ENCODE measurements at places on chromosomes 4 and X.

DNA sequence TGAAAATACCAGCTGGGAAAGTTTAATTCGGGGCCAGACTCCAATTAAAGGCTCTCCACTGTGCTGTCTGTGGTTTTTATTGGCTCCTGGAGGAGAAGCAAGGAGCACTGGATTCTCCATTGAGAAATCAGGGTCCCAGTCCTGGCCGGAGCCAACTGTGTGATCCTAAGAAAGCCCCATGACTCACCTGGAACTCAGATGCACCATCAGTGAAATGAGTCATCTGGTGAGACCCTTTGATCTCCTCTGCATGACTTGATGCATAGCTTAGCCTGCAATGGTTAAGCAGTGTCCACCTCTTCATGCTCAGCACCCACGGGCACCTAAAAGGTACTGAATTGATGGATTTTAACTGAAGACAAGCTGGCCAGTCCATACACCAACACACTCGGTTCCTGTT, 119.2 kb upstream of the VCX3B start:
- H3K36me3 ChIP-seq: no peaks in the 10 kb centered on the region
- no peaks in the 10 kb centered on the region for H3K4me1 ChIP-seq
- H3K4me3 ChIP-seq: no peak overlapping the region
- no peak for DNase-seq

DNA sequence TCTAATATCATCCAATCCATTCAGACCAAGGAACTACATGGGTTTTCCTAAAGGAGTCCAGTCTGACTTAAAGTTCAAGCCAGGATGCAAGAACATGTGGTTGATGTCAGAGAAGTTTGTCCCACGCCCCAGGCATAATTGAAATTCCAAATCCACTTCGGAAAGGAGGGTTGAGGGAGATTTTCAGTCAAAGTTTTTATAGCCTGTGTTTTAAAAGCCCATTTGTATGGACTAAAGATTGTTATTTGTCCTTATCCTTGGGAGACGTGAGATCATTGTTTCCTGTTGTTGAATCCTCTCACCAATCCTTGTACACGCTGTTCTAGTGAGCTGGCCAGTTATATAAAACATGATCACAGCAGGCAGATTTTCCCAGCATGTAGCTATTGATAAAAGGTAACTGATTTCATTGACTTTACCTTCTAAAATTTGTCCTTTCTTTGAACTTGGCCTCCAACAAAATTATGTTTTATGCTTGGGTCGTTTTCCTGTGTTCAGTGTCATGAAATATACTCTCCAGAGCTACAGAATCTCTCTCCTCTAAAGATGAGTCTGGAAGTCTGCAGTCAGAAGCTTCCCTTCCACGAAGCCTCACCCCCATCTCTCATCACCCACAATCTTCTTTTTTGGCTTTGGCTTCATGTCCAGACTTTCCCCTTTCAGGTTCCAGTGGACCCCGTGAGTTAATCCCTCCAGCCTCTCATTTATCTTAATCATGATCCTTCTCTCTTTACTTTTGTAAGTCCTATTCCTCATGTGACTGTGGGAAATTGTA, 92.9 kb downstream of the ATP10D start:
- H3K27ac ChIP-seq: peak overlapping the region; percentile 61
- H3K4me3 ChIP-seq: no peak overlapping the region
- H3K27me3 ChIP-seq: no peaks in the 10 kb centered on the region
- H3K4me1 ChIP-seq: no peaks in the 10 kb centered on the region

DNA sequence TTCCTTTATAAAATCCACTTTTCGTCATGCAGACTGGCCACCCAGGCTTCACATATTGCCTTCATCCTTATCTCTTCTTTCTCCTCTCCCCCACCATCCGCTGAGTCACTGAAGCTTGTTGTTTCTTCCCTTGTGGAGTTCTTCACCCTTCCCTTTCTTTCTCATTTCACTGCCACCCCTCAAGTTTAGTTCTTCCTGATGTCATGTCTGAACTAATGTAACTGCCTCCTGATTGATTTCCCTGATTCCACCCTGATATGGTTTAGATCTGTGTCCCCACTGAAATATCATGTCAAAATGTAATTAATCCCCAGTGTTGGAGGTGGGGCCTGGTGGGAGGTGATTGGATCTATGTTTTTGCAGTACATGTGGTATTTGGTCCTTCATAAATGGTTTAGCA, 151.4 kb downstream of the CPEB2 start:
- no peaks in the 10 kb centered on the region for H3K27me3 ChIP-seq
- peaks cover 17% of the 10 kb centered on the region for H3K4me1 ChIP-seq
- H3K27ac ChIP-seq: no peak overlapping the region

- H3K27ac ChIP-seq: no peak overlapping the region
- peaks cover 41% of the 10 kb centered on the region for H3K36me3 ChIP-seq
- DNase-seq: no peak
- no peaks in the 10 kb centered on the region for H3K27me3 ChIP-seq
Measured at GRCh38 chr4:108635070-108635655, 14.8 kb downstream of the RPL34 start.

DNA sequence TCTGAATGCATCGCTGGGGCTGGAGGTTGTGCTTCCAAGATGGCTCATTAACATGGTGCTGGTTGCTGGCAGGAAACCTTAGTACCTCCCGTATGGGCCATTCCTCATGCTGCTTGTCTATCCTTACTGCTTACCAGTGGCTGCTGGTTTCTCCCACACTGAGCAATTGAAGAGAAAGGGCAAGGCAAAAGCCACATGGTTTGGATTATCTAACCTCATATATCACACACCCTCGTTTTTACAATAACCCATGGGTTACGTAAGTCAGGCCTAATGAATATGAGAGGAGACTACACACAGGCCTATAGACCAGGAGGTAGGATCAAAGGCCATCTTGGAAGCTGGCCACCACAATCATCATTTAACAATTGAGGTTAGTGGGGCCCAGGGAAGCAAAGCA, 141.8 kb upstream of the EDNRA start:
- no peaks in the 10 kb centered on the region for H3K4me1 ChIP-seq
- H3K4me3 ChIP-seq: no peak overlapping the region
- no peaks in the 10 kb centered on the region for H3K36me3 ChIP-seq
- H3K27ac ChIP-seq: no peak overlapping the region
- no peak for DNase-seq
- no peaks in the 10 kb centered on the region for H3K27me3 ChIP-seq

DNA sequence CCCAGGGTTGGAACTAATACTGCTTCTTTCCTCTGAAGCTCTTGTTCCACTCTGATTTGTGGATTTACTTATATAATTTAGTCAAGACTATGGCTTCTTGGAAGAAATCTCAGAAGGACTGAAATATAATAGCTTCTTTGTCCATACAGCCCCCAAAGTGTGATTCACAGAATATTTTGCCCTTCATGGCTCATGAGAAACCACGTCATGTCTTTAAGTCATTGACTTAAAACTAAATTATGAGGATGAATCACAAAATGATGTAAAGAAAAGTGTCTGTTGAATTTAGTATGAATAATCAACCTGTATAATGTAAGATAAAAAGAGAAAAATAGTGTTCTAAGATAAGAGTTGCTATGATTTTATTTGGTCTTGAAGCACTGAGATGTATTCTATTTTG, 43.3 kb upstream of the AGA start:
- H3K27ac ChIP-seq: no peak overlapping the region
- no peaks in the 10 kb centered on the region for H3K27me3 ChIP-seq
- no peak overlapping the region for H3K4me3 ChIP-seq
- no peaks in the 10 kb centered on the region for H3K36me3 ChIP-seq
- H3K4me1 ChIP-seq: no peaks in the 10 kb centered on the region

- H3K4me1 ChIP-seq: no peaks in the 10 kb centered on the region
- H3K36me3 ChIP-seq: no peaks in the 10 kb centered on the region
- DNase-seq: no peak
- H3K27ac ChIP-seq: no peak overlapping the region
- no peaks in the 10 kb centered on the region for H3K27me3 ChIP-seq
- no peak overlapping the region for H3K4me3 ChIP-seq
Measured at GRCh38 chrX:120781403-120781802, 94.3 kb downstream of the CT47B1 start.

GRCh38 chrX:34401411-34401810, 255.7 kb downstream of the TMEM47 start:
- no peaks in the 10 kb centered on the region for H3K27me3 ChIP-seq
- no peak overlapping the region for H3K27ac ChIP-seq
- no peak overlapping the region for H3K4me3 ChIP-seq
- no peaks in the 10 kb centered on the region for H3K36me3 ChIP-seq

GRCh38 chrX:7351926-7352325, 204.0 kb upstream of the PUDP start:
- H3K4me3 ChIP-seq: no peak overlapping the region
- no peaks in the 10 kb centered on the region for H3K27me3 ChIP-seq
- no peaks in the 10 kb centered on the region for H3K36me3 ChIP-seq
- H3K4me1 ChIP-seq: no peaks in the 10 kb centered on the region
- no peak for DNase-seq

DNA sequence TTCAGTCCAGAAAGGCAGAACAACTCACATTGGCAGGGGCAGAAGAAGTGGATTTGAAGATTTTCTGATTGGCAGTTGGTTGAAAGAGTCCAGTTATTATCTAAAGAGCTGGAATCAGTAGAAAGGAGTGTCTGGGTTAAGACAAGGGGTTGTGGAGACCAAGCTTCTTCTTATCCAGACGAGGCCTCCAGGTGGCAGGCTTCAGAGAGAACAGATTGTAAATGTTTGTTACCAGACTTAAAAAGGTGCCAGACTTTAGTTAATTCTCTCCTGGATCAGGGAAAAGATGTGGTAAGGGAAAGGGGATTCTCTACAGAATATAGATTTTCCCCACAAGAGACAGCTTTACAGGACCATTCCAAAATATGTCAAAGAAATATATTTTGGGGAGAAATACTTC, 36.7 kb upstream of the TLR3 start:
- no peak overlapping the region for H3K27ac ChIP-seq
- H3K4me3 ChIP-seq: no peak overlapping the region
- H3K36me3 ChIP-seq: no peaks in the 10 kb centered on the region

DNA sequence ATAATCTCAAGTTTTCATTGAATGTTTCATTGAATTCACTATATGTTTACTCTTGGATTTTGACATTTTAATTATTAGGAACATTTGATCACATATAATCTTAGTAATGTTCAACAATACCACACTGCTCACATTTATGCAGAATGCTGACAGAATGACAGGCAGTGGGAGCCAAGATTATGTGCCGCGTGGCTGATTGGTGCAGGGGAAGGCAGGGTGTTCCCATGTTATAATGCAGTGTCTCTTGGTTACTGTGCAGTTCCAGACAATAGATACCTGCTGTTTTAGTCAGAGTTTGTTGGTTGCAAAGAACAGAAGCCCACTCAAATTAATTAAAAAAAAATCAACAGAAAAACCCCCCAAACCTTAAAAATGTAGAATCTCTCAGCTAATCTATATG, 33.0 kb downstream of the FHIP1A start:
- no peak overlapping the region for H3K4me3 ChIP-seq
- H3K4me1 ChIP-seq: peaks cover 4% of the 10 kb centered on the region
- no peak for DNase-seq
- no peak overlapping the region for H3K27ac ChIP-seq
- H3K36me3 ChIP-seq: no peaks in the 10 kb centered on the region

DNA sequence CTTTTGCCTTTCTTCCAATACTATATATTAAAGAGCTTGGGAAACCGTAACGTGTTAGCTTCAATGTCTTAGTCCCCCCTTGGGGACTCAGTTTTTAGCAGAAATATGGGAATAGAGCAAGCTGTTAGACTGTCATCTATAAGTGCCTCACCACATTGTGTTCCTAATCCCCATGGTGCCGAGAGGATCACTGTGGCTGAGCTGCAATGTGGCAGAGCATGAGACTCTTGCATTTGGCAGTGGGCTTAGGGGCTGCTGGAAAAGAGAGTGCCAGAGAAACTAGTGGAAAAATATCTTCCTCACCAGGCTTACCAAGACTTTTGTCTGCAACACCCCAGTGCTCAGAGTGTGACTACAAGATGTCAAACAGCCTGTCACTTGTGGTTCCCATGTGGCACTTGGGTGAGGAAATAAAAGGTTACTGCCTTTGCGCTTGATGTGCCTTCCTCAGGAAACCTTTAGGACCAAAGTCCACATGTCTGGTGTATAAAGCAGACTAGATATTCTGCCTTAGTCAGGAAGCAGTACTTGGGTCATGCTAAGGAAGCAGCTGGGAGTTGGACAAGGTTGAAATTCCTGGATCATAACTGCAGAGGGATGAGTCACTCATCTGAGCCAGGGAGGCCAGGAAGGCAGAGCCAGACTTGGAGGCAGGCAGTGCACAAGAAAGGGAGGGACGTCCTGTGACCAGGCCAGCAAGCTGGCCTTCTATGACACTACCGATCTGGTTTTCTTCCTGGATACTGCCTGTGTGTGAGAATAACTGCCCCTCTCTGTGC, 9.7 kb upstream of the MAGEA4 start:
- peaks cover 10% of the 10 kb centered on the region for H3K4me1 ChIP-seq
- no peak overlapping the region for H3K27ac ChIP-seq
- no peaks in the 10 kb centered on the region for H3K27me3 ChIP-seq
- no peak for DNase-seq
- H3K36me3 ChIP-seq: no peaks in the 10 kb centered on the region
- no peak overlapping the region for H3K4me3 ChIP-seq

- H3K4me3 ChIP-seq: no peak overlapping the region
- no peaks in the 10 kb centered on the region for H3K27me3 ChIP-seq
- no peaks in the 10 kb centered on the region for H3K36me3 ChIP-seq
- H3K27ac ChIP-seq: no peak overlapping the region
Measured at GRCh38 chrX:150352114-150352513, 11.0 kb upstream of the MAMLD1 start.

GRCh38 chrX:128931071-128931470, 592.2 kb downstream of the SMARCA1 start:
- H3K27ac ChIP-seq: no peak overlapping the region
- no peaks in the 10 kb centered on the region for H3K36me3 ChIP-seq
- H3K4me3 ChIP-seq: no peak overlapping the region
- no peaks in the 10 kb centered on the region for H3K4me1 ChIP-seq
- no peaks in the 10 kb centered on the region for H3K27me3 ChIP-seq
- no peak for DNase-seq

GRCh38 chr4:81663368-81663767, 191.7 kb upstream of the RASGEF1B start:
- no peak overlapping the region for H3K27ac ChIP-seq
- H3K4me3 ChIP-seq: no peak overlapping the region
- H3K27me3 ChIP-seq: no peaks in the 10 kb centered on the region
- no peaks in the 10 kb centered on the region for H3K36me3 ChIP-seq
- no peak for DNase-seq
- H3K4me1 ChIP-seq: peaks cover 33% of the 10 kb centered on the region

DNA sequence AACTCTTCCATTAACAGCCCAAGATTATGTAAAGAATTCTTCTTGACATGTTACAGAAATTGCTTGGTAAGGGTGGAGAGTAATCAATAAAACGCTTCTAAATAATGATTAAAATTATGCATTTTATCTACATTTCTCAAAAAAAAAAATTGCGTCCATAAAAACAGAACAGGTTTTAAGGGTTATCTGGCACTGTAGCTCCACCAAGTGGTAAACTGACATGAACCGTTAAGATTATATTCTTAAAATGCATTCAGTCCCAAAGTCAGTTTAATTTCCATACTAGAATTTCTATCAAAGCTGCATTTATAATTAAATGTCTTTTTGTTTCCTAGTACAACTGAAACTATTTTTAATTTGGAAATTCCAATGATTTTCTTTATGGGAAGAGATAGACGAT, 214.0 kb upstream of the UGT8 start:
- H3K4me1 ChIP-seq: no peaks in the 10 kb centered on the region
- no peak for DNase-seq
- H3K4me3 ChIP-seq: no peak overlapping the region
- peaks cover 3% of the 10 kb centered on the region for H3K27me3 ChIP-seq
- no peak overlapping the region for H3K27ac ChIP-seq
- H3K36me3 ChIP-seq: no peaks in the 10 kb centered on the region

GRCh38 chrX:121761845-121762244, 714.4 kb downstream of the GLUD2 start:
- no peaks in the 10 kb centered on the region for H3K4me1 ChIP-seq
- no peaks in the 10 kb centered on the region for H3K27me3 ChIP-seq
- no peaks in the 10 kb centered on the region for H3K36me3 ChIP-seq
- DNase-seq: no peak
